Ammon's horn (tissue), 1 donor: ENCODE measurements at places on chromosomes 12 and 14.

GRCh38 chr12:116599285-116600136 lies 40.3 kb downstream of the MAP1LC3B2 start:
- DNase-seq, result peak; percentile 69

DNA sequence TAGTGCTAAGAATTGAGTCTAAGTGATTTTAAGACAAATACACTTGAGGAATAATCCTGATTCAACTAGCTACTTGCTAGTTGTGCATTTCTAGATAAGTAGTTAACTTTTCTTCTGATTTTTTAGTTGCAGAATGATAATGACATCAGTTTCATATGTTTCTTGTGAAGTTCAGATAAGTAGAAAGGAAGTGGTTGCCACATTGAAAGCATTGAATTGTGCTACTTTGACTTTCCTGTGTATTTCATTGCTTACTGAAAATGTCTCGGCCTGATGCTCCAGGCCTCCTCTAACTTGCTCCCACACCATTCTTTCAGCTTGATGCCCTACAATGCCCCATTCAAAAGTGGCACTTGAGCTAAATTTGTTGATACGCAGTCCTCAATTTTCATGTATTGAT lies 980.0 kb downstream of the TMTC2 start:
- DNase-seq, result no peak

GRCh38 chr14:20971705-20972021 lies 16.4 kb downstream of the RNASE2 start:
- no peak for DNase-seq

DNA sequence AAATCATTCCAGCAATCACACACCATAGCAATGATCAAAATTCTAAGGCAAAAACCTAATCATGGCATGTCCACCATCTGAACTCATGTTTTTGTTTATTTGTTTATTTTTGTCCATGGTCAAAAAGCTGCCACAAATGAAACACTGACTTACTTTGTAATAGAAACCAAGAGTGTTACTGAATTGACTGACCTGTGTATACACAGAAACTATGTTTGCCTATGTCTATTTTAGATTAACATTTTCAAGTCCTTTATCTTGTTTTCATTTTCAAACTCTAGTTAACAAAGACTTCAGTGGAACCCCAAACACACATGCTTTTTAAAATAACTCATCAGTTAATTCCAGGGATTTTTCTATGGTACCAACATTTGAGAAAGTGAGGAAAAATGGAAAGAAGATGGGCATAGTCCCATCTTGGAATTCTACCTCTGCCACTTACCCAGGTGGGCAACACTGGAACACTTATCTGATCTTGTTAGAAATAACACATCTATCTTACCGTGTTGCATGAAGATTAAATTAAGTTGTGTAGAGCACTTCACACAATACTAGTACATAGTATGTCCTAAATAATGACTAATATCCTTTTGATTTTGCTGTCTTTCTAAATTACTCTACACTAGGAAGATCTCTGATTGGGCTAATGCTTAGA lies 6.4 kb downstream of the LUM start:
- DNase-seq, result no peak

GRCh38 chr14:19917243-19917642 lies 3.2 kb upstream of the OR4K5 start:
- DNase-seq, result no peak
